ENCODE measurements at places on chromosomes 7 and 10.

DNA sequence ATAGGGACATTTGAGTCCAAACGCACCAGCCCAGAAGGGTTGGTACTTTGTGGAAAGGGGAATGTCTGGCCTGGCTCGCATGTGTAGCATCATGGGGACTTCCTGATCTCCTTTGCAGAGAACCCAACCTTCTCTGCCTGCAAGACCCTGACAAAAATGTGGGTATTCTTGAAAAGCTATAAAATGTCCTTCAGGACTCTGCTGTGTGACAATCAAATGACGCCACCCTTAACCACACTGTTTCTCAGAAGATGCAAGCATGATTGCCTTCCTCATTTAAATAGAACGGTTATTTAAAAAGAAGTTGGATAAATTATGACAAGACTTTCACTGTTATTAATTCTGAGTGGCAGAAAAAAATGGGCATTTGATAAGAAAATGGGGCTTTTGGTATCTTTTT lies 15.1 kb upstream of the GPR15LG start:
- no peak for DNase-seq

- DNase-seq, result no peak
These were observed 154.1 kb downstream of the DGKB start for GRCh38 chr7:14748461-14748860.

GRCh38 chr10:59176241-59177030 lies at the start of gene PHYHIPL:
Gene PHYHIPL (plus strand): TSS chr10:59176643. CDS start chr10:59176854, 211 bp downstream.
- no peak for DNase-seq

DNA sequence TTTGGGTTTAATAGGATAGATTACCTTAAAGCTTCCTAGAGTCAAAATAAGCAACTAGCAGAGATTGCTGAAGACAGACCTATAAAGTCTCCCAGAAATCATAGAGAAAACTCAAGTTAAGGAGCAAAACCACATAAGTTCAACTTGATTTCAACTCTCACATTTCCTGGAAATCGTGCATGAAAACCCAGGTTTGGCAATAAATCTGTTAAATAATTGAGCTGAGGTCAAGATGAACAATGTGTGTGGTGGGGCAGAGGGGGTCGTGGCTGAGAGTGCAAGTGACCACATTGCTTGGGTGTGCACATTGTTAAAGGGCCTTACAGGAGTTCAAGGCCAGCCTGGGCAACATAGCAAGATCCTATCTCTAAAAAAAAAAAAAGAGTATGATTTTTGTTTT lies 636.5 kb downstream of the GALNT17 start:
- no peak for DNase-seq

DNA sequence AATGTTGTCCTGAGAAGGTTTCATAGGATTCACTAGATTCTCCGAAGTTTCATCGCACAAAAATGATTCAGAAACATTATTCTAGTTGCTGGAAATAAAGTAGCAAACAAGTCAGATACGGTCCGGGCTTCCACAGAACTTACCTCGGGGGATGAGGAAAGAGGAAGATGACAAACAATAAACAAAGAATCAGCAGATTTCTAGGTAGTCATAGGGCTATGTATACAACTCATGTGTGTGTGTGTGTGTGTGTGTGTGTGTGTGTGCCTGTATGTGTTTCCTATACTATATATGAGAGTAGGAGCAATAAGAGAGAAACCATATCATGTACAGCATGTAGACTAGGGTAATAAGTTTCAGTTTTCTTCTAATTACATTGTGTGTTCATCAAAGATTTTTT lies 16.5 kb downstream of the TMEM236 start:
- DNase-seq, result no peak

DNA sequence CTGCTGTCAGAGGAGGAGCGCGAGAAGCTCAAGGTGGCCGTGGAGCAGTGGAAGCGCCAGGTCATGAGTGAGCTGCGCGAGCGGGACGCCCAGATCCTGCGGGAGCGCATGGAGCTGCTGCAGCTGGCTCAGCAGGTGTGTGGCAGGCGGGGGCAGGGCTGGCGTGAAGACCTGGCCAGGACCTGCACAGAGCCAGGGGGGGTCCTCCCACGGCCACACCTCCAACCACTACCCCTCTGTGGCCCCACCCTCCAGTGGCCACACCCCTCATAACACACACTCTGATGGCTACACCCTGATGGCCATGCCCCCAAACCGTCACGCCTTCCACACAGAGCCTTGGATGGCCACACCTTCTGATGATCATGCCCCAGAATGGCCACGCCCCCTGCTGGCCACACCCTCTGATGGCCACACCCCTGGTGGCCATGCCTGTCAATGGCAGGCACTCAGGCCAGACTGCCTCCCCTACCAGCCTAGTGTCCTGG lies 23.4 kb upstream of the DPYSL4 start:
- no peak for DNase-seq
